ENCODE measurements at places on chromosomes 4 and X. TPM values are rescaled to one million over a fixed set of nuclear protein-coding genes. Genes with fewer than 3 reads are reported as not detected.

EVC2 gene
- 13.7 TPM for total RNA-seq

DCX gene
- not detected for total RNA-seq

HS3ST1 gene
- total RNA-seq, result 0.49 TPM

GPR34 gene
- total RNA-seq, result not detected

C4orf36 gene
- not detected for total RNA-seq

VCX2 gene
- total RNA-seq, result not detected

ANKRD37 gene
- 5.7 TPM for total RNA-seq

PSAPL1 gene
- total RNA-seq, result under 0.01 TPM

ZNF157 gene
- total RNA-seq, result not detected

SSX4 gene
- not detected for total RNA-seq

NAP1L5 gene
- 11.3 TPM for total RNA-seq

ATP2B3 gene
- total RNA-seq, result not detected

NLGN4X gene
- 4.2 TPM for total RNA-seq

SRPK3 gene
- total RNA-seq, result 0.12 TPM

TMPRSS11F gene
- total RNA-seq, result not detected

PAGE4 gene
- total RNA-seq, result not detected

SSX3 gene
- not detected for total RNA-seq

Measured in cardiac ventricle fibroblast (primary cell).